ENCODE measurements at places on chromosomes 3 and 15.

GRCh38 chr3:72633121-72633520 is 215.1 kb downstream of the SHQ1 start:
- DNase-seq, result no peak

GRCh38 chr3:15428539-15428938 is 1.1 kb downstream of the EAF1 start:
- DNase-seq, result no peak

DNA sequence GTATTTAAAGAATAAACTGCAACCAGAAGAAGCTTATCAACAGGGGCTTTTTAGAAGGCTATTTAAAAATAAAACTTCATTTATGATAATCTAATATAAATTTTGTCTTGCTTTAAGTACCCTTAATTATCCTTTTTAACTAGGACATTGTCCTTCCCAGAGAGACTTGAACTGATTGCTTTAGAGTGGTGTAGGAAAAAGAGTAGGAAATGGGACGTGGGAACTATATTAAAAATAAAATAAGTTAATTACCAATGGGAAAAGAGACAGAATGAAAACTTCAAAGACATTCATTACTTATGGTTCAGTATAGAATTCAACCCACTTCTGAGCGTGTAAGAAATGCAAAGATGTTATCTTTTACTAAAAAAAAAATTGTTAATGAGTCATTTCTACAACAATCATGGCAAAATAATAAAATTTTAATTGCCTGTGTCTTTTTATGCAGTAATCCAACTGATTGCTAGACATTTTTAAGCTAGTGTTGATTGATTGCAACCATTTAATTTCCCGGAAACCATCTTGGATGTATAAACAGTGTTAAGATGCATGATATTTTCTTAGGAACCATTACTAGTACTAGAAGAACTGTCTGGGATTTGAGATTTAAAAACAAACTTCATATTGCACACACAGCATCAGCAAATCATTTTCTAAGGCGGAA is 298.8 kb upstream of the UMPS start:
- DNase-seq, result no peak

GRCh38 chr3:66010739-66011655 is 27.7 kb downstream of the MAGI1 start:
- DNase-seq, result no peak

GRCh38 chr15:68375716-68376220 is 56.2 kb downstream of the ITGA11 start:
- DNase-seq, result no peak

GRCh38 chr3:13144163-13145023 is 71.2 kb upstream of the IQSEC1 start:
- DNase-seq, result no peak

GRCh38 chr3:81696090-81696489 is 65.4 kb downstream of the GBE1 start:
- DNase-seq, result no peak

GRCh38 chr3:161356287-161356686 is 15.0 kb downstream of the SPTSSB start:
- DNase-seq, result no peak

GRCh38 chr3:11651900-11652299 is 8.2 kb upstream of the VGLL4 start:
- DNase-seq, result no peak

DNA sequence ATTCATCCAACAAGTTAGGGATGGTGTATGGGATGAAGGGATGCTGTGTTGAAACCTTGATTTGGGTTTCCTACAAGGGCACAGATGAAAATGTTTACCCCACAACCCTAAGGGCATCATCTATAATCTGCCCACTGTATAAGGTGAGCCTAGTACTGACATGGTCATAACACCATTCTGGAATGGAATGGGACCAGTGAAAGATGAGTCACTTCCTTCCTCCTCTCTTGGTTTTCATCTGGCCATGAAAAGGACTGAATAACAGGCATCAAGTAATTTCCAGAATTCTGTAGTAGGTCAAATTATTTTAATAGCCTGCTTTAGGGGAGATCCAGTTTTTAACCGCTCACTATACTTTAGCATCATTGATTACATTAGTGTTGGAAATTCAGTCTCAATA is 538.6 kb downstream of the NR2F2 start:
- no peak for DNase-seq

- no peak for DNase-seq
These were observed 135.6 kb downstream of the DUT start for GRCh38 chr15:48466820-48467219.

DNA sequence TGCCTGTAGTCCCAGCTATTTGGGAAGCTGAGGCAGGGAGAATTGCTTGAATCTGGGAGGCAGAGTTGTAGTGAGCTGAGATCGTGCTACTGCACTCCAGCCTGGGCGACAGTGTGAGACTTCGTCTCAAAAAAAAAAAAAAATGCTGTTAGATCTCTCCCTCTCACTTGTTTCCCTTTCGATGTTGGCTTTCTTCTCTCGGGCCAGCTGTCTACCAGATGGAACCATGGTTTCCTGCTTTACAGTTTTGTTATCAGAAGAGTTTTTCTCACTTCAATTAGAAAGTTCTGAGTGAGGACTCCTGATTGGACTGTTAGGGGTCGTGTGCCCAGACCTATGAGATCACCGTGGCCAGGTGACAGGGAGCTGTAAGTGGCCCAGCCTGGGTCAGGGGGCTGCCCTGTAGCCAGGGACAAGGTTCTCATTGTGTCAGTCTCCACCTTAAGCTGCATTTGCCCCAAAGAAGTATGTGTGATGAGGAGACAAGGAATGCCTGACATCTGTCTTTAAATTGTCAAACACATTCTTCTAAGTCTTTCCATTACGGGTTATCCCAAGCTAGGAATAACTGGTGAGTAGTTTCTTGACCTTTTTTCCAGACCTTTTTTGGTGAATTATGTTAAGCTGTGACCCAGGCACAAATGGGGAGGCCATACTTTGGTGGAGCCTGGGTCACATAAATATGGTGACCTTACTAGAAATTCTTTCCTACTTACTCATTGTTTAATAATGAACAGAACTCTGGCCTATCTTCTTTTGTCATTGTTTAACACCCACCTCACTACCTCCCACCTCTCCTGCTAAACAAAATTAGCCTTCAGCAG is 25.2 kb downstream of the SNAPC5 start:
- peak; percentile 27 for DNase-seq

DNA sequence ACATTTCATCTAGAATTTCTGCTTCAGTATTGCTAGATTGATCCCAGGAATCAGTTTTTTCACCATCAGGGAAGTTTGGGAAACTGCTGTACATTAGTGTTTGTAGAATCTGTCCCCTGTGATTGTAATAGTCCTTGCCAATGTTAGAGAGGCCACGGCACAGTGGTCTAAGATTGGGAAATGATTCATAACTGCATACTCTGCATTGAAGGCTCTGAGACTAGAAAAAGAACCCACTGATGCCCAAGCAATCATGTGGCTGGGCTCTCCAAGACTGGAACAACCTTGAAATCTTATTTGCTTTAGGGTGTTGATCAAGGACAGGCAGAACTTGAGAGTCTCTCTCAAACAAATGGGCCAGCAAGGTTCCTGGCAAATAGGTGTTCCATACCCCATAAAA is 245.6 kb upstream of the LRTM1 start:
- DNase-seq, result no peak

DNA sequence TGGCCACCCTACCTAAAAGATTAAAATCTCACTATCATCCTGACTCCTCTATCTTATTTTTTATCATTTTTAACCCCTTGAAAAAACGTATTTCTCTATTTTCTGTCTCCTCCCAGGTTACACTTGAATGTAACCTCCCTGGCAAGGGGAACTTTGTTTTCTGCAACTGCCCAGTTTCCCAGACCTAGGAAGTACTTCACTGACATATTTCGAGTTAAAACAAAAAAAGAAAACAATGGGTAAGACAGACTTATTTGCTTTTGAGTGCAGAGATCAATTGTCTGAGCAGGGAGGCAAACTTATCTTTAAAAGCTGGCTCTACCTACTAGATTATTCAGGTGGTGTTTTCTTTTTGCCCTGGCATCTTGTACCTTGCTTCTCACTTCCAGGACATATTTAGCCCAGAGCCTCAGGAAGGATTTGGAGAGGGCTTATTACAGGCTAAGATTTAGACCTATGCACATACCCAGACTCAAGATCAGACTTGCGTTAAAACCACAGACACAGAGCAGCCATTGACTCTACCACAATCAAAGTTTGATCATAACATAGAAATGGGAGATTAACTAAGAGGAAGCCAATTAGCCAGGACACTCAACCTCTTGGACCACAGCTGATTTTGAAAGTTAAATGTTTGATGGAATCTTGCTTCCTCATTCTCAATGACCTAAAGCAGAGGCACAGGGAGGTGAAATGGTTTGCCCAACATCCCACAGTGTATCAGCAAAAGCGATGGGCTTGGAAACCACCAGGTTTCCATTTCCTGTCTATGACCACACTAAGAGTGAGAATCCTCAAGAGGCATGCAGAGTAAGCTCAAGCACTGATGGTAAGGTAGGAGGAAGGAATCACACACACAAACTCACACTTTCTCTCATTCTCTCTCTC is 169.5 kb upstream of the THBS1 start:
- DNase-seq, result no peak

GRCh38 chr3:126850370-126851085 is 132.4 kb upstream of the PLXNA1 start:
- peak; percentile 51 for DNase-seq

DNA sequence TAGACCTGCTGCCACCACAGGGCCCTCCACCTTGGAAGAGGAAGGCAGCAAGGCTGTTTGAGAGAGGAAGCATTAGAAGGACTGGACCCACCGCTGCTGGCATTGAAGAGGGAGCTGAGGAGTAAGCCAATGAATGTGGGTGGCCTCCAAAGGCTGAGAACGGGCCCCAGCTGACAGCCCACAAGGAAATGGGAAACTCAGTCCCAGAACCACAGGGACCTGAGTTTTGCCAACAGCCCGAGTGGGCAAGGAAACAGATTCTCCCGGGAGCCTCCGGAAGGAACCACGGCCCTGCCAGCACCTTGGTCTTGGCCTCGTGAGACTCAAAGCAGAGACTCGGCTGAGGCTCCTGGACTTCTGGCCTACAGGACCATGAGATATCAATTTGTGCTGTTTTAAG is 95.4 kb upstream of the SNRPA1 start:
- no peak for DNase-seq

DNA sequence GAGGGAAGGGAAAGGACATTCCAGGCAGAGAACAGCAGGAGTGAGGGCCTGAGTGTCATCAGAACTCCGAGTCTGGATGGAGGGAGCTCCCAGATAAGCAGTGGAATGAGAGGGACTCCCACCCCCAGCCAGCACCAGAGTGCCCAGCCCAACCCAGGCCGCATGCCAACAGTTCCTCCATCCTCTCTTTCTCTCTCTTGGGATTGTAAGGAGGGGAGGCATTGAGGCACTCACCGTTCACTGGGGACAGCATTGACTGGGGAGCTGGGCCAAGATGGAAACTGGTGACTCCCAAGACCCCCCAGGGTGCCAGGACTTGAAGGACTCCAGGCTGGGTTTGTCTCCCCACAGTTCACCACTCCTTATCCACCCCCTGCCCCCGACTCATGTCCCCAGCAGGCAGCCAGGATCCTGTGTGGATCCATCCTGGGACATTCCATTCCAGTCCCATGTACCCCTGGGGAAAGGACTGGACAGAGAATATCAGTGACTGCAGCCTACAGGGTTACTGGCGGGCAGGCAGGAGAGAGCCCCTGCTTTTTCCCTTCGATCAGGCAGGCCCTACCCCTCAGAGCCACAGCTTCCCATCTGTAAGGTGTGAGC is 15.7 kb downstream of the PTH1R start:
- no peak for DNase-seq

- DNase-seq, result no peak
These were observed 1.6 kb downstream of the ANKRD63 start for GRCh38 chr15:40281057-40281800.

DNA sequence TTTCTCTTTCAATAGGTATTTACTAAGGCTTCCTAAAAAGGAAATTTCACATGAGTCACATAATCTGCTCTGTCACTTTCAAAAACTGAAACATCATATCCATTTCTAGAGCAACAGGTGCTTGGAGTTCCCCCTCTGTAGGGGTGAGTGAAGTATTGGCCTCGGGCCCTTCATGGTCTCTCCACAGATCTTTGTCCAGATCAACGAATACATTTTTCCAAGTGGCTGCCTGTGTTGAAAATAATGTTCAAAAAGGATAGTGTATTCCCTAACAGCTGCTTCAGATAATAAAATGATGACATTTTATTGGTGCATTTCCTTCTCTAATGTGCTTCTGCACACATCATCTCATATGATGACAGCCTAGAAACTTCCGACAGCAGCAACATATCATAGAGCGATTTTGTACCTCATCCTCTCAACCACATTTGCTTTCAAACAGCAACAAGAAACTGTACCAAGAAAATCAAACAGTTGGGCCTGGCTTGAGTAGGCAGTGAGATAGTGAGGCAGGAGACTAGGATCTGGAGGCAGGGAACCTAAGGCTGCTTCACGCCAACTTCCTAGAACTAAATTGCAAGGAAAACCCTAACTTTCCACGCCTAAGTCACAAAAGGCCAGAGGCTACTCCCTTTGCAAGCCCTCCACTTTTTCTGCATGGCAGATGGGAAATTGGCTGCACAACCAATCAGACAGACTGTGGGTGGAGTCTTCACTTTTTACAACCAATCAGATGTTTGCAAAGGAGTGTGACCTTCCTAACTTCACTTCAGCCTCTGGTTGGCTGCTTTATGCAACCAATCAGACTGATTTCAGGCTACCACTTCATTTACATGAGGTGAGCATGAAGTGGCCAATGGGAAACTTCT is 340.2 kb downstream of the LRRC3B start:
- no peak for DNase-seq

- no peak for DNase-seq
These were observed 276.9 kb downstream of the GBE1 start for GRCh38 chr3:81484520-81484919.

- DNase-seq, result no peak
These were observed 51.2 kb downstream of the UBE2E2 start for GRCh38 chr3:23254282-23254681.

DNA sequence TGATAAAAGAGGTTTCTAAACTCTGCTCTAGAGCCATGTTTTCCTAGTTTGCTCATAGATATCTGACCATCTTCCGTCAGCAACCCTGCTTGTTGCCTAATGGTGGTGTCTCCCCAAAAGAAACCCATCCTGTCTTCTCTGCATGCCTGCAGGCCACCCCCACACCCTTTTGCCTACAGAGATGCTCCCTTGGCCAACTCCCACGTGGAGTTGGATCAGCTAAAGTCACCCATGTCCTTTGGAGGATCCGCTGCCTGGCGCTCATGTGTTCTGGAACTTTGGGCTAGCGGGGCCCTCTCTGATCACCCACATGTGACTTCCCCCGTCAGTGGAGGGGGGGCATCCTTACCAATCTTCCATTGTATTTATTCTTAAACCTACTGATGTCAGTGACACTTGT is 185.6 kb downstream of the ADAMTS17 start:
- no peak for DNase-seq

GRCh38 chr3:71061037-71061436 is 522.5 kb downstream of the FOXP1 start:
- no peak for DNase-seq

- no peak for DNase-seq
These were observed 31.3 kb downstream of the MGA start for GRCh38 chr15:41691471-41691870.

All from ovary (tissue), 10 donors.